ENCODE measurements at places on chromosomes 6 and 20.

DNA sequence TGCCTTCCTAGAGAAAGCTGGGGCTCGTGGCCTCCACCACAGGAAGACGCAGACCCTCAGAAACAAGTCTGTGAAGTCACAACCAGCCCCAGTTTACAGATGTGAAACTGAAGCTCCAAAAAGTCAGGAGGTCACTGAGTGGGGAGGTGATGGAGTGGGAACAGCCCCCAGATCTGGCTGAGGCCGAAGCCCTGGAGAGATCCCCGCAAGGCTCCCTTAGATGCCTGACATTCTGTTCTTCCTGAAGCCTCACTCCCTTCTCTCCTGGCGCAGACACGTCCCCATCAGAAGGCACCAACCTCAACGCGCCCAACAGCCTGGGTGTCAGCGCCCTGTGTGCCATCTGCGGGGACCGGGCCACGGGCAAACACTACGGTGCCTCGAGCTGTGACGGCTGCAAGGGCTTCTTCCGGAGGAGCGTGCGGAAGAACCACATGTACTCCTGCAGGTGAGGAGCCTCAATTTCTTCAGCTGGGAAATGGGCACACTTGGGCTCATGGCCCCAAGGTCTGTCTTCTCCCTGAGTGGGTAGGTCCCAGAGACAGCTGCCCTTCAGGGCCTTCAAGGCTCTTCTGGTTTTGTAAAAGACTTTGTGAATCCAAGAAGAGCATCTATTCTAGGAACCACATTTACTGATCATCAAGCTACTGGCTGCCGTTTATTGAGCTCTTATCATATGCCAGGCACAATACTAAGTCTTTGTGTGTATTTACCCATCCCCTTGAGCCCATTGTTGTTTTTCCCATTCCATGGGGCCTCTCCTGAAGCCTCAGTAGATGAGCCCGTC is 50.5 kb downstream of the HNF4A start:
- DNase-seq = no peak

- DNase-seq = no peak
These were observed 660.5 kb downstream of the DOK5 start for GRCh38 chr20:55135923-55136322.

GRCh38 chr6:157966589-157966977 is 15.1 kb upstream of the SYNJ2 start:
- DNase-seq = no peak

- DNase-seq = no peak
These were observed 150.6 kb downstream of the QKI start for GRCh38 chr6:163565140-163565539.

GRCh38 chr20:23114448-23115082 is 28.4 kb upstream of the CD93 start:
- DNase-seq = no peak

DNA sequence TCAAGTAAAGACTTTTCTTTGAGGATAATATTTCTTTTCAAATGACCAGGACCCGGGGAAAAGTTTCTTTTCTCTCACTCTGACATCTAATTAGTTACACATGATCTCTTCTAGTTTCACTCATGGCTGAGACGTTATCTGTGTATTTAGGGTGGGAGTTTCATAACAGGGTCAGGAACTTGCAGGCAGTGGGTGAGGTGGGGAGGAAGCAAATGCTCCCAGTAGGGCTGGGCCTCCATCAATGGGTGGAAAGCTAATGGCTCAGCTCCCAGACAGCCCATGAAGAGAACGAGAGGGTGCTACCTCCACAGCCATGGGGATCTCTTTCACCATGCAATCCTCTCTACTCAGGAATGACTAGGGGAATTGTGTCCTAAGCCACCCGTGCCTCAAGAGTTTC is 119.3 kb downstream of the F13A1 start:
- no peak for DNase-seq

DNA sequence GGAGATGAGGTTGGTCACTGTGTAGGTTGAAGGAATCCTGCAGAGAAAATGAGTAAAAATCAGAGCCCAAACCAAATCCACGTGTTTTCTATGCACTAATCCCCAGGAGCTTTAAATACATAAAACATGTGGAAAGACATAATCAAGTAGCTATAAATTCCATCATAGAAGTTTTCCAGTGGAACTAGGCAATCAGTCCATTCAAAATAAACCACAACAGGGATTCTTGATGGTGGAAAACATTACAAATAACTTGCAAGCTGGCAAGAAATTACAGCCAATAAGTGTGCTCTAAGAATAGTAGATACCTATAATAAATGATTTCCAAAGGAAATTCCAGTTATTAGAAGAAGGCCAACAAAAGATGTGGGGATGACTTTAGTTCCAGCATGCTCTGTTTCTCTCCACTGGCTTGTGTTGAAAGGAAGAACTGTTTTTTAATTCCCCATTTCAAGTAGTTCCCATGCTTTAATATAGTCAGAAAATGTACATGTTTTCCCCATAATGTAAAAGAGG is 49.8 kb upstream of the ADGRG6 start:
- no peak for DNase-seq

- DNase-seq = peak; percentile 80
These were observed 5.2 kb downstream of the SIRPA start for GRCh38 chr20:1900321-1900801.

DNA sequence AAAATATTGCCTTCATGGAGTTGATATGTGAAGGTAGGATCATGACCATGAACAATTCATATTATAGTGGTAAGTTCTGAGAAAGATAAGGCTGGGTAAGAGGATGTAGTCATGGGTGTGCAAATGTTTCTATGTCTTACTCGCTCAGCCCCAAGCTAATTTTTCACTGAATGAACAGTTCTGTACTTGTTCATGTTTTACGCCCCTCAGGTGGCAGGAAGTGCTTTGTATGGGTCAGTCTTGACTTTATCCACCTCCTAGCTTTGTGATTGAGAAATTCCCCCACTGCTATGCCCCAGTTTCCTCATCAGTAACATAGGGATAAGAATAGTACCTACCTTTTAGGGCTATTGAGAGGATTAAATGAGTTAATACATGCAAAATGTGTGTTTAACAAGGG is 148.2 kb upstream of the KCNG1 start:
- DNase-seq = no peak

- DNase-seq = no peak
These were observed 12.4 kb upstream of the MYLK2 start for GRCh38 chr20:31806564-31807355.

DNA sequence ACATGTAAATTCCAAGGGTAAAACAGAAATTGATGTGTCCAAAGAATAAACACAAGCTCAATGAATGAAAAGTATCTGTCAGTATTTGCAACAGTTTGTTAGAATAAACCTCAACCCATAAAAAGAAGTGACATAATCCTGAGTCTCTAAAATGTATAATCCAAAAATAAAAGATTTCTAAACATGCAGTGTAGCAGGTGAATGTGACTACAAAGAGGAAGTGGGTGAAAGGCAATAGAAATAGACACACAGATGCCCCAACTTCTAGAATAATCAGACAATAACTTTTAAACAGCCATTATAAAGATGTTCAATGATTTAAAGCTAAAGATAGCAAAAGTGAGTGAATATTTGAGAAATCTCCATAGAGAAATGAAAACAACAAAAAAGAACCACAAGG is 1009.2 kb upstream of the GJE1 start:
- DNase-seq = no peak

DNA sequence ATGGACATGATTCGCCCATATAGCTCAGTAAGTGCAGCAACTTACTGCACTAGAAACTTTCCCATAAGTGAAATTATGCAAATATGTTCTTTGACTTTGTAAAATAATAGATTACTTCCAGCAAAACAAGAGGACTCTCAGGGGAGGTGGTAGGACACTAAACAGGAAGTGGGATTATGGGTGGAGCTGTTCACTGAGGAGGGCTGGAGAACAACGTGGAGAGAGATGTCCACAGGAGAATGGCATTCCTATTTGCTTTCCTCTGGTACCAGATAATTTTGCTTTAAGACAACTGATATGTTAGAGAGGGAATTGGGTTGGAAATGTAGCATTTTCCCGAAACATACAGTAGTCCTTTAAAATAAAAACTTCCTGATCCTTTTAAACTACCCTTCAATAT is 3.7 kb downstream of the TPD52L1 start:
- DNase-seq = no peak
